ENCODE measurements at places on chromosomes 11 and 22.

GRCh38 chr11:94780432-94780831 is 12.3 kb downstream of the AMOTL1 start:
- DNase-seq: no peak

- DNase-seq: peak; percentile 49
Measured at GRCh38 chr11:123145220-123145619, 49.8 kb downstream of the CLMP start.

DNA sequence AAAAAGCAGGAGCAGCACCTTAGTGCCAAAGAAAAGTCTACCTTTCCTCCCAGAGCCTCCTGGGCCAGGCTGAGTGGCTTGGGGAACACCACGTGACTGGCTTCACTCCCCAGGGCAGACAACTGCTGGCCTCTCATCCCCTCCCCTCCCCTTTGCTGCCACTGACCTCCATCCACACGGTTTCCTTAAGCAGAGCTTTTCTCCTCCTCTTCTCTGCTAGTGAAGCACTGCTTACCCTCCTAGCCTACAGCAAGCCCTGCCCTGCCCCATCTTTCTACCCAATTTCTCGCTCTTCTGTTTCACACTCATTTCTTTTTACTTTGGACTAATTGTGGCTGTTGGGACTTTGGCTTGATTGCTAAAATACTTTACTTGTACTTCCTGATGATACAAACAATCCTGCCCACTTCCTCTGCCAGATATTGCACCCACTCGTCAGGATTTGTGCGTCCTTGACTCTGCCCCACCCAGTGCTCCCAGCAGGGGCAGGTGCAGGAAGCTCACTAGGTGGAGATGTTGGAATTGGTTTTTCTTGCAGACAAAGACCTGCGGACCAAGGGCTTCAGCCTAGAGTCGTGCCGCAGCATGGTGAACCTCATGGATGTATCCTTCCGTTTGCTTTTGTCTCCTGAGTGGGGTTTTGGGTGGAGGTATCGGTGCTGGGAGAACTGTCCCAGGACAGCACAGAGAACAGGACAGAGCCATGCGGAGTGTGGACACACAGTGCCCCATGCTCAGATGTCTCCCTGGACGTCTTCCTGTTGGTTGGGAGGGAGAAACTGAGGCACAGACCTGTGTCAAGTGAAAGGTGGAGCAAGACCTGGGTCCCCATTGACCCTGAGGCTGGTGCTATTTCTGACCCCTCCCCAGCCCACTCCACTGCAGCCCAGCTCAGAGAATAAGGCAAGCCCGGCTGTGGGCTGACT is 27.3 kb downstream of the CAPN1 start:
- no peak for DNase-seq

DNA sequence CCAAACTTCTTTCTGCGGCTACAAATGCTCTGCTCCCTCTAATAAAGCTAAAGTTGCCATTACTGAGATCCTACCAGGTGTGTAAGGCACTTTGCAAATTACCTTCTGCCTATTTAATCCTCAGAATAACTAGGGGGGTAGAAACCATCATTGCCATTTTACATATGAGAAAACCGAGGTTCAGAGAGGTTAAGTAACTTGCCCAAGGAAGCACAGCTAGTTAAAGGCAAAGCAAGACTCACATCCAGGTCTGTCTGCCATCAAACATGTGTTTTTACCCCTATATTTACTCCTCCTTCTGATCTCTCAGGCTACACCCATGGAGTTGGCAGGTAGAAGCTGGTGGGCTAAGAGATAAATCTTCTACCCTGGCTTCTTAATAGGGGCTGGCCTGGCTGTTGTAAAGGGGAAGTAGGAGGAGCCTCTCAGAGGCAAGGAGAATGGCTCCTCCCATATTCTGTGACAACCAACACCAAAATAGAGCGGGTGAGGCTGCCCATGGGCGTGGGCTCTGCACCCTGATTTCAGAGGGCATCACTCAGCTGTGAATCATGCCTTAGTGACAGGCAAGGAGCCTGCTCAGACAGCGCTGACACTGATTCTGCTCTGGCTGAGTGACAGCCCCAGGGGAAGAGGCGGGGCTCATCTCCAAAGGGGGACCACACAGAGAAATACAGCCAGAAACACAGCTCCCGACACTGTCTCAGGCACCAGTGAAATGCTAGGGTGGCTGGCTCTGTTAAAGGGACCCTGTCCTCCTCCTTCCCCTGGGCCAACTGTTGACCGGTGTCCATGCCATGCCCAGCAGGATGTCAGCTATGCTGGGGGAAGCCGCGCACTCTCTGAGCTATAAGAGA is 106.8 kb downstream of the ABTB2 start:
- no peak for DNase-seq

GRCh38 chr11:131491503-131491902 is 121.1 kb downstream of the NTM start:
- no peak for DNase-seq

DNA sequence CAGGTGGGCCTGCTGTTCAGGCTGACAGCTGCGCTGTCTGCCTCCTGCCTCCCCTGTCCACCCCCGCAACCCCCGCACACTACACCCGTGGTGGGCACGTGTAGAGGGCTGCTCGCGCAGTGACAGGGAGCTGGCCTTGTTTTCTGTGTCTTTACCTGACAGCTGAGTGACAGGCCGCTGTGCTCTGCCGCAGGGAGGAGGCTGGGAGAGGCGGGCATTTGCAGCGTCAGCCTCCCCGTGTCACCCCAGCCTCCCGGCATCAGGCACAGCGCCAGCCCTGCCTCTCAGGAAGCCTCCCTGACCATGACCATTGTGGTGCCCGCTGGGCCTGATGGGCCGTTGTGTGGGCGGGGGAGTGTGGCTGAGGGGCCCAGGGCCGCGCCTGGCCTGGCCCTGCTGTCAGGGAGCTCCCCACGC is 32.0 kb upstream of the RELT start:
- DNase-seq: no peak

DNA sequence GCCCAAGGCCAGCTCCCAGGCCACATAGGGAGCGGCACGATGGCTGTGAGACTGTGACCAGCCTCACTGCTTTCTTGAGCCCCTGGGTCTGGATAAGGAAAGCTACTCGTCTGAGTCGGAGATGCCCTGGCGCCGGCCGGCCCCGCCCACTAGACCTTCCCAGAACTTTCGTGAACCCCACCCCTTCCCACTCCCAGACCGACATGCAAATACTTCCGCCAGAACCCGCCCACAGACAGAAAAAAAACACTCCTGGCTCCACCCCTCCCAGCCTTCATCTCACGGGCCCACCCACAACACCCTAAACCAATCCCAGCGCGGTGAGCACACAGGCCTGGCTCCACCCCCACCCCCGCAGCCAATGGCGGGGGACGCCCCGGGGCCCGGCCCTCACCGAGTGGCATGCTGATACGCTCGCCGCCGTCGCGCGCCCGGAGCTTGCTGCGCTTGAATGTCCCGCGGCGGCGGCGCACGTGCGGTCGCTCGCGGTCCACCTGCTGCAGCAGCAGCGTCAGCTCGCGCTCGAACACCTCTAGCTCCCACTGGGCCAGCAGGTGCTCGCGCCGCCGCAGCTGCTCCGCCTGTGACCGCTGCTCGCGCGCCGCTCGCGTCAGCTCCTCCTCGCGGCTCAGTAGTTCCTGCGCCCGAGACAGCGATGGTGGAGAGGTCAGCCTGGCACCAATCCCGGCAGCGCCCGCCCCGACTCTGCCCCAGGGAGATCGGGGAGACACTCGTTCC is 7.0 kb downstream of the MAP3K11 start:
- DNase-seq: peak; percentile 88

- no peak for DNase-seq
Measured at GRCh38 chr11:100624346-100624745, 62.7 kb upstream of the ARHGAP42 start.

GRCh38 chr11:44243086-44243485 is 66.9 kb downstream of the ALX4 start:
- DNase-seq: no peak

DNA sequence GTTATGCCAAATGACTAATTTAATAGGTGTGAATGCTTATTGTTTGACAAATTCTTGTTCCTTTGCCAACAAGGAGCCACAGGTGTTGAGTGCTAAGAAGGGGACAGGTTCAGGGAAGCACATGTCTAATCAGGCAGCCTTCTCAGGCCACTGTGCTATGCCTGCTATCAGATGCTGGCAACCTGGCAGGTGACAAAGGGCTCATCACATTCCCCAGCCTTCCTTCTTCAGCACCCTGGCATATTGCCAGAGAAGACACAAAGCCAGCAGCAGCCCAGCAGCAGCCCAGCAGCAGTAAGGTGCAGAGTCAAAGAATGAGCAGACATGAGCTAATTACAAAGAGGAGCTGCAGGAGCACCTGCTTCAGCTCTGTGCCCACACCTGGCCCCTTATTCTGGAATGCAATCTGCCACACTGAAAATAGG is 68.2 kb downstream of the GUCY1A2 start:
- DNase-seq: no peak

DNA sequence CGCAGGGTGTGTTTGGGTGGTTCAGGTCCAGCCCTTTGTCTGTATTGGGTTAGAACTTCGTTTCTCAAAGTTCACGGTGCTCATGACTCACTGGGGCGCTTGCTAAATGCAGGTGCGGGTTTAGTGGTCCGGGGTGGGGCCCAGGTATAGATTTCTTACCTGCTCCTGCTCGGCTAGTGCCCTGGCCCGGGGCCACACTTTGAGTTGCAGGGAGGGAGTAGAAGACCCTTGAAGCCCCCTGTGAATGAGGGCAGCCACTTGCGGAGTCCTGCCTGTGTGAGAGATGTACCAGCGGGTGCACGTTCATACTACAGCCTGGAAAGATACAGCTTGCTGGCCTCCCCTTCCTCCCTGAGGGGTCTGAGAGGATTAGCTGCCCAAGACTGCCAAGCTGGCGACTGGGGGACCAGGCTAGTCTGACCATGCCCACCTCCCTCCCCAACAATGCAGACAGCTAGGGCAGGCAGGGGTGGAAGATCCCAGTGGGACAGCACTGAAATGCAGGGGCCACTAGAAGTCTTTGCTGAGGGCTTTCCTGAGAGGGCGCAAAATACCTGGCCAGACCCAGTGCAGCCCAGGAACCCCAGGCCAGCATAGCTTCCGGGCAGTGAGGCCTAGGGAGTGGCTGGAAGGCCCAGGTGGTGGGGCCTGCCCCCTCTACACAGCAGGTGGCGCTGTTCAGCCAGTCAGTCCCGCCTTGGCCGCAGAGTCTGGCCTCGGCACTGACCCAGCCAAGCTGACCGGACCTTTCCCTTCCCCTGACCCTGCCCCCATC is 5.1 kb upstream of the MYRF start:
- DNase-seq: no peak

DNA sequence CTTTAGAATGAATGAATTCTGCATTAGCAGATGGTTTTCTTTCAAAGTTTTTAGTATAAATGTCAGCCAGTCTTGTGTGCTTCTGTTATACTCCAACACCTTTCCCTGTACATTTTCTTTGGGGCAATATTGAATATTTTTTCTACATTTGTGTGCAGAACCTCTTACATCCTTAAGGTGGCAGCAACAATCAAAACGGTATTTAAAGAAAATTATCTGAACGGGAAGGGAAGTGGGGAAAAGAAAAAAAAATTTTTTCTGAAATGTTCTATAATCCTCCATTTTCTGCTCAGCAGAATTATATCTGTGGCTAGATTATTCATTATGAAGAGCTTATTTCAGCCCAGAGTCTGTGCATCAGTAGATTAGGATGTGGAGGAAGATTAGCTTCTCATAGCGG is 347.3 kb upstream of the RAG2 start:
- DNase-seq: no peak

DNA sequence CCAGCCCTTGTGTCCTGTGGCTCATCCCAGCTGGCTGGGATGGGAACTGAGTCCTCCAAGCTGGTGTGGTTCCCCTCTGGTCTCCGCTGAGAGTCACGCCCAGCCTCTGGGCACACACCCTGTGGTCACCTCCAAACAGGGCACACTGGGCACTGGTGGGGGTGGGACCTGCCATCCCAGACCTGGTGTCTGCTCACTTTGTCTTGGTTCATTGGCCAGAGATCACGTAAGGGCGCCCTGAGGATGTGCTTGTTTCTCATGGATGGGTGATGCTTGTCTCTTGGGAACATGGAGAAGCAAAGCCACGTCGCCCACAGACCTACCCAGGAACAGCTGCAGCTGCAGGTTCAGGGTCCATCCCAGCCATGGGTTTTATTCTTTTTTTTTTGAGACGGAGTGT is 43.1 kb downstream of the LRP5 start:
- DNase-seq: no peak

GRCh38 chr11:2208691-2209369 is 37.2 kb upstream of the TH start:
- DNase-seq: no peak

DNA sequence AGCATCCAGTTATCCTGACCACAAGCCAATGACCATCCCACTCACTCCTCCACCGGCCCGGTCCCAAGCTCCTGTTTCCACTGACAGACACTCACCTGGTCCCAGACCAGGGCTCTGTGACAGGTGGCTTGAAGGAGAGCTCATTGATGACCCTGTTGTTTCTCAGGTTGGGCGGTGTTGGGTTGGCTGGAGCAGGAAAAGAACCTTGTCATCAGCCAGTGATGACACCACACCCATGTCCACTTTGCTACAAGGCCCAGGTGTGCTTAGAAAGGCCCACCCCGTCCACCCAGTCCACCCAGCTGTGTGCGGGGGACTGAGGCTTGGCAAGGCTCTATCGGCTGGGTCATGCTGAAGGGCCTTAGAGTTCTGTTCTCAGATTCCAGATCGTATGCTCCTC is 42.9 kb downstream of the GAB4 start:
- DNase-seq: no peak

- no peak for DNase-seq
Measured at GRCh38 chr11:76023236-76024068, 182.8 kb downstream of the WNT11 start.

DNA sequence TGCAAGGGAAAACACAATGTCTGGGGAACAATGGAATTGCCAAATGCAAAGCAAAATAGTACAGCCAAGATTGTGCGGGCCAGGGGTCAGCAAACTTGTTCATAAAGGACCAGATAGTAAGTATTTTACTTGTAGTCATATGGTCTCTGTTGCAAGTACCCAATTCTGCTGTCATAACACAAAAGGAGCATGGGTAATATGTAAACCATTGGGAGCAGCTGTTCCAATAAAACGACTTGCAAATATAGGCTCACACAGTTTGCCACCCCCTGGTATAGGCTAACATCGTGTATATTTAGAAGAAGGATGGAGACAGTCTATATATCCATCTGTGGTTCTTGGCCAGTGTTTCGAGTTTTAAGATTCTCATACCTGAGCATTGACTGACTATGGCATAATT is 15.6 kb downstream of the SDHAF2 start:
- no peak for DNase-seq

DNA sequence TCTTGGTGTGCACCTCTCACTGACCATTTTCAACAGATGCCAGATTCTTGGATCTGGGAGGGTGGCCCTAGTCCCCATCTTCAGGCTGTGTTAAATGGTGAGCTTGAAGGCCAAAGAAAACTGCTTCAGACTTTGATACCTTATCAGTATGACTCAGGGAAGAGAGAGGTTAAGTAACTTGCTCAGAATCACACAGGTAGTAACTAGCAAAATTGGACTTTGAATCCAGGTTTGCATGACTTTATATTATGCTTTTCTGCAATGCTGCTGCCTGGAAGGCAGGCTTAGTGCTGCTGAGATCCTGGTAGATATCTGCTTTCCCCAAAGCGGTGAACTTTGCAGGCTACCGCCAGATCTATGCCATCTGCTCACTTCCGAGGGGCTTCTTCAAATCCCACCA is 487.3 kb downstream of the INSC start:
- DNase-seq: no peak
